ENCODE measurements at places on chromosomes 2 and 18.

GRCh38 chr2:216733046-216733445 is 37.7 kb upstream of the IGFBP5 start:
- no peak for DNase-seq

- no peak for DNase-seq
Measured at GRCh38 chr2:217168496-217168895, 308.6 kb upstream of the TNP1 start.

- no peak for DNase-seq
Measured at GRCh38 chr2:11678306-11678960, 8.4 kb upstream of the NTSR2 start.

DNA sequence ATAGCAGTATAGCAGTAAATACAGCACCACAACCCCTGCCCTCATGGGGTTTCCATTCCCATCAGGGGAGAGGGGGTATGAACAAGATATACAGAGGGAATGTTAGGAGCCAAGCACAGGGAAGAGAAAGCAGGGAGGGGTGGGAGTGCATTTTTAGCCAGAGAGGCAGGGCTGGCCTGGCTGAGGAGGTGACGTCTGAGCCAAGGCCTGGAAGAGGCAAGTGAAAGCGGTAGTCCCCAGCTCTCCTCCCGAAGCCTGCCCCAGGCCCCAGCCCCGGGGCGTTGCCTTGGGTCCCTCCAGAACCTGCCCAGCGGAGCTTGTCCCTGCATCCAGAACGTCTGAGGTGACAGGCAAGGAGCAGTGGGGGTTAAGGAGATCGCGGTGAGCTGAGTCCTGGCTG is 45.1 kb upstream of the FOSL2 start:
- no peak for DNase-seq

DNA sequence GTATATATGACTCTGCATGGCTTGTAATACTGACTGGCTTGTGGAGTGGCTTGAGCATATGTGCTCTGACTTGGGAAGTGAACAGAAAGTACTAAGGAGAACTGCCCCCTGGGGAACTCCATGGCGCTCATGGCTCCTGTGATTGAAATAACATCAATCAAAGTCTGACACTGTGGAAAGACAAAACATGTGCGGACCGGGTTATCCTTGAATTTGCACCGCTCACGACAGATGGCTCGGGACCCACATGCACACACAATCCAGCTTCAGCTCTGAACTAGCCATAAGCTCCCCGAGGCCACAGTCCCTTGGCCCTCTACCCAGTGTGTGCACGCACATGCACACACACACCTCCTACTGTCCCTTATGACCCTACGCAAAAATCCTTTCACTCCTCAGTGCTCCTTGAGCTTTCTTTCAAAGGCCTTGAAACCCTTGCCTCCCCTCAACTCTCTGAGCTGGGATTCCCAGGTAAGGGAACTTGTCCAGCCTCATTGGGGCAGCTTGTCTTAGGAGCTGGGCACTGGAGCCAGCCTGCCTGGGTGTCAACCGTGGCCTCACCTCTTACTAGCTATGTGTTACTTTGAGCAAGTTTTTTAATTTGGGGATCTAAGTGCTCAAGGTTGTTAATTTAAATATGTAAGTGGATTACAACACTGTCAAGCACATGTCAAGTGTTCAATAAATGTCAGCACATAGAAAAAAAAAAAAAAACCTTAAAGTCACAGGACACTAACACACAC is 43.6 kb downstream of the MRPS5 start:
- DNase-seq = no peak

DNA sequence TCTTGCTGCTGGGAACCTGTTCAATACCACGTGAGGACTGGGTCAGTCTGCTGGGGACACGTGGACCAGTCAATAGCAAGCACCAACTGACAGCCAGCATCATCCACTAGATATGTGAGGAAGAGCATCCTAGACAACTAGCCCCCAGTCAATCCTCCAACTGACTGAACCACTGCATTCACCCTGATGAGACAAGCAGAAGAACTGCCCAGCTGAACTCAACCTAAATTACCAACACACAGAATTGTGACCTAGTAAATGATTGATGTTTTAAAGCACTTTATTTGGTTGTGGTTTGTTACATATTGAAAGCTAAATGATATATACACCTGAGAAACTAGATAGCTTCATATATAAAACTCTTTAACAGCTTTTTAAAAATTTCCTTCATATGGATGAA is 15.7 kb downstream of the IRS1 start:
- DNase-seq = no peak

Data from caudate nucleus (tissue), 63 donors.